K562 (cell line): ENCODE measurements at places on chromosomes 1 and 21.

- no peak for DNase-seq
Measured at GRCh38 chr1:205491794-205492193, 12.7 kb upstream of the CDK18 start.

DNA sequence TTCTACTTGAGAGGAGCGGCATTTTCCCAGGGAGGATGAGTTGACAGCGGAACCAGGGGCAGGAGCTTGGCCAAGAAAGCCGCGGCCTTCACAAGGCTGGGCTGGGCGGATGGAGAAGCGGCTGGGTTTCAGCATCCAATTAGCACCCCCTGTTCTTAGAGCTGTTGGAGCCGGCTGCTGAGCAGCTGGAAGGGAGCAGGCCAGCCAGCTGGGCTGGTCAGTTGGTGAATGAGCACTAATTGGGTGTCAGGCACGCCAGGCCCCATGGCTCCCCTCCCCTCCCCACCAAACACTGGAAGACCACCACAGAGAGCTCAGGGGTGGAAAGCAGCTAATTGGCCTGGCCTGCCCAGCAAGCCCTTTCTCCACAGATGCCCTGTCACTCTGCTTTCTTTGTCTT is 245.6 kb downstream of the RRAGC start:
- DNase-seq: no peak

- DNase-seq: no peak
Measured at GRCh38 chr1:185990565-185990964, 256.4 kb downstream of the HMCN1 start.

DNA sequence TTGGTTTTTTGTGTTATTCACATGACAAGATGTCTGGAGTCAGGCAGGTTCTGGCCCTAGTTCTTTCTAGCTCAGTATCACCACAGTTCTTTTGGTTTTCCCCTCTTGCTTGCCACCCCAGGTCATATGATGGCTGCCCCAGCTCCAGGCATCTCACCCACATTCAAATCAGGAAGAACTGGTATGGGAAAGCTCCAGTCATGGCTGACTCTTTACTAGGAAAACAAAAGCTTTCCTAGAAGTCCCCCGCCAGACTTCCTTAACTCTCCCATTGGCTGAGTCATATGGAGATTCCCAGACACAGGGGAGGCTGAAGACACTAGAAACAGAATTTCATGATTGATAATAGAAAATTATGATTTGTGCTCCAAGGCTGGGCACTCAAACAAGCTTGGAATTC is 22.1 kb upstream of the EYA3 start:
- DNase-seq: no peak

GRCh38 chr1:226121587-226122400 is 59.3 kb downstream of the H3-3A start:
- DNase-seq: peak; percentile 89

DNA sequence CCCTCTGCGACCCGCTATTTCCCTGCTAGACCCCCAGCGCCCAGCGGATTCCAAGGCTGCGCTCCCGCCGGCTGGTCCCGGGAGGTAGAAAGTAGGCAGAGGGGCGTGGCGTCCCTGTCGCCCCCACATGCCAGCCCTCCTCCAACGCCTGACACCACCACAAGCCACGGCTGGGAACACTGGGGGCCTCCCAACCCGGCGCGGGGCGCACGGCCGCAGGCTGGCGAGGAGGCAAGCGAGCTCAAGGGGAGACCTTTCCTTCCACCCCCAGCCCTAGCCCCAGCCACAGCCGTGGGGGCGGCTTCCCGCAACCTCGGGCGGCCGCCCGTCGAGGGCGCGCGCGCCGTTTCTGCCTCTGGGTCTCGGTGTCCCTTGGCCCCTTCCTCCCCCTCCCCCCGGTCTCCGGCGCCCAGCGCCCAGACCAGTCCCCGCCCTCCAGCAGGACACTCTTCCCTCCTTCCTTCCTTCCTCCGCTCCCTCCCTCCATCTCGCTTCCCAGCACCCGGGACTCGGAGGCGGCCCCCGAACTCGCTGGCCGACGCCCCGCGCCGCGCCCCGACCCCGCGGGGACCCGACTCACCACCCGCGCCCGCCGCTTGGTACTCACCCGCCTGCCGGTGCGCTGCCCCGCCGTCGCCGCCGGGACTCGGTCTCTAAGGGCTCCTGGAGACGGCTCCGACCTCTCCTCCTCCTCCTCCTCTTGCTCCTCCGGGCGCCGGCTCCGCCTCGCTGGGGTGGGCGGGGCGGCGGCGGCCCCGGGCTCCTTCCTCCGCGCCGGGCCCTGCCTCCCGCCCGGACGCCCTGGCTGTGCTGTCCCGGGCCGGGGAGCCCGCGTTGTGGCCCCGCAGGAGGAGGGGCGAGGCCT is at the start of gene GNG12:
Gene GNG12, minus strand, starts transcription at position 731 of the 865 bp plus-strand sequence. CDS start 125,781 bp downstream, outside the sequence.
- peak; percentile 69 for DNase-seq

GRCh38 chr1:53811414-53811851 is 26.7 kb downstream of the NDC1 start:
- peak; percentile 75 for DNase-seq

DNA sequence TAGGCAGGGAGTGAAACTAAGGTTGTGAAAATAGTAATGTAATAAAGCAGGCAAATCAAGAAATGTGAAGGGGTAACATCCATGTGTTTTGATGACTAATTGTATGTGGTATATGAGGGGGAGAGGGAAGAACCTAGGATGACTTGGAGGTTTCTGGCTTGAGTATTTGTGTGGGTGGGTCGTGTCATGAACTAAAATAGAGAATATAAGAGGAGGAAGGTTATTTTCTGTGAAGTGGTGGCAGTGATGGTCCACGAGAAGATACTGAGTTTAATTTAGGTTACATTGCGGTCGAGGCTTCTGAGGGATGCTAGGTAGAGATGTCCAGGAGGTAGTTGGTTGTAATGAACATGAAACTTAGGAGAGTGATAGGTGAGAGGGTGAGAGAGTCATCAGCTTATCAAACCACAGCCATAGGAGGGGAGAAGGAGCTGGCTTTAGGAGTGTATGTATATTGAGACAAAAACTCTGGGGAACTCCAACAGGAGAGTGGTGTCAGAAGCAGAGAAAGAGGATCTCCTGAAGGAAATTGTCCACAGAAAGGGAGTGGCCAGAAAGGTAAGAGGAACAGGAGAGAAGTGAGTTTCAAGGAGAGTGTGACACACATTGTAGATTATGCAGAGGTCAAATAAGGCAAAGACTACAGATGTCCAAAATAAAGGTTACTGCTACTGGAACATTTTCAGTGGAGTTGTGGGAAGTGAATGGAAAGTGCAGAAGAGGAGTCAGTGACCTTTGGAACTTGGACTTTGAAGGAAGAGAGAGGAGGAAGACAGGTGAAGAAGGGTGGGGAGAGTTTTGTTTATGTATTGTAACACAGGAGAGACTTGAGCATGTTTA is 89.0 kb upstream of the MACF1 start:
- DNase-seq: peak; percentile 67

DNA sequence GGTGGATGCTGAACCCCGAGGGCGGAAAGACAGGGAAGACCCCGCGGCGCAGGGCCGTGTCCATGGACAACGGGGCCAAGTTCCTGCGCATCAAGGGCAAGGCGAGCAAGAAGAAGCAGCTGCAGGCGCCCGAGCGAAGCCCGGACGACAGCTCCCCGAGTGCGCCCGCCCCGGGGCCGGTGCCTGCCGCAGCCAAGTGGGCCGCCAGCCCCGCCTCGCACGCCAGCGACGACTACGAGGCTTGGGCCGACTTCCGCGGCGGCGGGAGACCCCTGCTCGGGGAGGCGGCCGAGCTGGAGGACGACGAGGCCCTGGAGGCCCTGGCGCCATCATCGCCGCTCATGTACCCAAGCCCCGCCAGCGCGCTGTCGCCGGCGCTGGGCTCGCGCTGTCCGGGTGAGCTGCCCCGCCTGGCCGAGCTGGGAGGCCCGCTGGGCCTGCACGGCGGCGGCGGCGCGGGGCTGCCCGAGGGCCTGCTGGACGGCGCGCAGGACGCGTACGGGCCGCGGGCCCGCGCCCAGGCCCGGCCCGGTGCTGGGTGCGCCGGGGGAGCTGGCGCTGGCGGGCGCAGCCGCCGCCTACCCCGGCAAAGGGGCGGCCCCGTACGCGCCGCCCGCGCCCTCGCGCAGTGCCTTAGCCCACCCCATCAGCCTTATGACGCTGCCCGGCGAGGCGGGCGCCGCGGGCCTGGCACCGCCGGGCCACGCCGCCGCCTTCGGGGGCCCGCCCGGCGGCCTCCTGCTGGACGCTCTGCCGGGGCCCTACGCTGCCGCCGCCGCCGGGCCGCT is 20.7 kb downstream of the FOXO6 start:
- DNase-seq: no peak
